ENCODE measurements at places on chromosomes 12 and 14.
A peak's percentile ranks its signal among the peaks of the same experiment; 100 is the strongest.

DNA sequence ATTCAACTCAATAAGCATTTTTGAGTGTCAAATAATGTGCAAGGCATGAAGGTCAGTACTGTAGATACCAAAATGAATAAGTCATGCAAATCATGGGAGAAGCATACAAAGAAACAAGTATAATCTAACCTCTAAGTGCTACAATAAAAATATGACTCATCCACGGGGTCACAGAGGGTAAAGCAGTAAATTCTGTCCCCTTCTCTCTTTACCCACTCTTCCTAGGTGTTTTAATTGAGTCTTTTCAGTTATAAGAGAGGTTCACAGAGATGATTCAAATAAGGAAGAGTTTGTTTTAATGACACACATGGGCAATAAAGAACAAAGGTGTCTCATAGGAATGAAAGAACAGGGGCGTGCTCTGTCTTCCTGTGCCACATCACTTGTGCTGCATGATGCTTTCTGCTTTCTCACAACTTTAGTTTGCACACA lies 71.5 kb upstream of the DAAM1 start:
- no peak for DNase-seq

- peak; percentile 90 for DNase-seq
Observed at GRCh38 chr12:113232840-113233585, 11.7 kb downstream of the TPCN1 start.

- DNase-seq, result peak; percentile 83
Observed at GRCh38 chr14:23009939-23010726, at the start of gene C14orf93. Gene C14orf93, minus strand, starts transcription at chr14:23010143. Its CDS starts 11,120 bp downstream, at chr14:22999023.

DNA sequence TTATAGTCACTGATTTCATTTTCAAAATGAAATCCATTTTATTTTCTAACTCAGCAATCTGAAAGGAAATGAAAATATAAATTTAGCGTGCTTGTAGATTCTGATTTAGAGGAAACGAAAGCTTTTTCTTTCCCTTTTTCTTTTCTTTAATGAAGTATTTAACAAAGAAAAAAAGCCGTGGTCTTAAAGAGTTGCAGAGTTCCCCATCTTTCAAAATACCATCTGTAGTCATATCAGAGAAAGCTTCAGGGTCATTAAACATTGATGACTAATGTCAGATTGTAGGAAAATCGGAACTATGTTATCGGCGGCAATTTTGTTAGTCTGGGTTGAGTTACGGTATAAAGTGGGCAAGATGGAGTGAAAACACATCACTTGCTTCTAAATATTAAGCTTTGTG lies 32.3 kb downstream of the DRAM1 start:
- DNase-seq, result no peak

DNA sequence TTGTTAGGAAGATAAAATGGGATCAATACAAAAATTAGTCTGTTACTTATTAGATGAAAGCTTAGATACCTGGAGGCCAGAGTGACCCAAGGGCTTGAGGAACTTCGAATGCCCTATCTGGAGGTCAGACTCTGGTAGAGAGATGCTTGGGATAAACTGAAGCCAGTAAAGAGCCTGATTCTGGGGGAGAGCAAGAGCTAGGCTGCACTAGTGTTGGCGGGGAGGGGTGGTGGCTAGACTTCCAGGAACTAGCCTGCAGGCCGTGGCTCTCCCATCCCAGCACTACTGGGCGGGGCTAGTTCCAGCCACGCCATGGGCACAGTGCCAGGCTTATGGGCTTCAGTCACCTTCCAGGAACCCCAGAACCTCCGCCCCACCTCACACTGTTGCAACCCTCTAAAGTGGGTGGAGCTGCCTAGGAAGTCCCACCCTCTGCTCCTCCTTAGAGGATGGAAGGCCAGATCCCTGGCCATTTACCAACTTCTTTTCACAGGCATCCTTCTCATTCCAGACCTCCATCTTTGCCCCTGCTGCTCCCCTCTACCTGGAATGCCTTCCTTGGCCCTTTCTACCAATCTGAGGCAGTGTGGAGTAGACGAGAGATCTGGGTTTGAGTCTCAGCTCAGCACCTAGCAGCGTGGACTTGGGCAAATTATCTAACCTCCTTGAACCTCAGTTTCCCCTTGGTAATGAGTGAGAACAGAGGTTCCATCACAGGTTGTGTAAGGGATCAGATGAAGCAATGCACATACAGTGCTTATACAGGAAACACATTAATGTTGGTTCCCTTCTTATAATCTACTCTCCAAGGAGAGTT lies 6.3 kb upstream of the NFE2 start:
- DNase-seq, result no peak

DNA sequence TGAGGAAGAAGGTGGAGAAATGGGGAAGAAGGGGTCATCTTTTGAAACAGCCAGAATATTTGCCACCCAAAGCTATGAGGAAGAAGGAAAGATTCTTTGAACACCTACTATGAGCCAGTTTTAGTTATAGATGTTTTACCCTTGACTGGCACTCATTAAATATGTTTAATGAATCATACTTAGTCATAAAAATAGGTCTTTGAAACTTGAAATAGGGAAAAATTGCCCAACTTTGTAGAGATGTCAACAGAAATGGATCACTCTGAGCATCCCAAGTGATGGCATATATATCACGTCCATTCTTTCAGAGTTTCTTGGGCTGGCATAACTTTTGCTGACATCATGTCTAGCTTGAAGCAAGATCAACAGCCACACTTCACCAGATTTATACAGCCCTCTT lies 263.5 kb downstream of the RPAP3 start:
- DNase-seq, result no peak

DNA sequence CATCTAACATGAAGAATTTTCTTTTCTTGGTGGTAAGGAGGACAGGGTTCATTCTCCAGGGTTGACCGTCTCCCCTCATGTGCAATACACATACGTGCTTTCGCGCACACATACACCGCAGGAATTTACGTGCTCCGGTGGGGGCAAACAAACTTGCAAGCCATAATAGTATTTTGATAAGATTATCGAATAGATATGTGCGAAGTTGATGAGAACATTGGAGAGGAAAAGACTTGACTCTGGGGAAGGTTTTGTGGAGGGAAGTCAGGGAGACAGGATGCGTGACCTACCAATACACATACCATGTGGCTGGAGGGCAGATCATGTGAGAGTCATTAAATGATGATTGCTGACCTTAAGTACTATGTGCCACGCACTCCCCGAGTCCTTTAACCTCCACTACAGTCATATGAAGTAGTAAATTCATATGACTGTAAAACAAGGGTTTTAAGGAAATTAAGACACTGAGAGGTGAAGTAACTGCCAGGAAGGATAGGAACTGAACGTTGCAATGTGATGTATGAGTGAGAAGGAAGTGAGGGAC lies 921 bp downstream of the RAD51B start:
- no peak for DNase-seq

DNA sequence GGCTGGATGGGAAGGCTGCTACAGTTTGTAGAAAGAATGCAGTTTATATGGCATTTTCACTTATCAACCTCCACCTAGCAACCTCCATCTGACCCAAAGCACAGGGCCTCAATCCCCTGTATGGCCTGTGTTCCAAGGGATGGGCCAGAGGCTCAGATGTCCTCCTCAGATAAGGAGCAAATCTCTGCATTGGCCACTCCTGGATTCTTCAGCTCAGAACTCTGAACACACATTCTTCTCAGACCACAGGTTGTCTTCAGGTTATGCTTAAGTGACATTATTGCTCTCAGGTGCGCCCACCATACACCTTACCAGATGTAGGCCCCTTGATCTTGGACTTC lies 47.9 kb upstream of the JDP2 start:
- no peak for DNase-seq

DNA sequence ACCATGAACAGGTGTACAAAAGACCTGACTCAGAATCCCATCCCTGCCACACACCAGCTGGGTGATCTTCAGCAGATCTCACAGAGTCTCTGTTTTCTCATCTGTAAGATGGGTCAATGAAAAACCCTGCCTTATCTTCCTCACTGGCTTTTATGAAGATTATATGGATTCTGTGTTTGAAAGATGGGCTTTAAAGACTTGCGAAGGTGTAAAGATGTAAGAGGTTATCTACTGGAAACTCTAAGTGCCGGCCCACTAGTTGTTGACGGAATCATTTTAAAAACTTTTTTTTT lies 15.3 kb upstream of the ANKRD33 start:
- no peak for DNase-seq

DNA sequence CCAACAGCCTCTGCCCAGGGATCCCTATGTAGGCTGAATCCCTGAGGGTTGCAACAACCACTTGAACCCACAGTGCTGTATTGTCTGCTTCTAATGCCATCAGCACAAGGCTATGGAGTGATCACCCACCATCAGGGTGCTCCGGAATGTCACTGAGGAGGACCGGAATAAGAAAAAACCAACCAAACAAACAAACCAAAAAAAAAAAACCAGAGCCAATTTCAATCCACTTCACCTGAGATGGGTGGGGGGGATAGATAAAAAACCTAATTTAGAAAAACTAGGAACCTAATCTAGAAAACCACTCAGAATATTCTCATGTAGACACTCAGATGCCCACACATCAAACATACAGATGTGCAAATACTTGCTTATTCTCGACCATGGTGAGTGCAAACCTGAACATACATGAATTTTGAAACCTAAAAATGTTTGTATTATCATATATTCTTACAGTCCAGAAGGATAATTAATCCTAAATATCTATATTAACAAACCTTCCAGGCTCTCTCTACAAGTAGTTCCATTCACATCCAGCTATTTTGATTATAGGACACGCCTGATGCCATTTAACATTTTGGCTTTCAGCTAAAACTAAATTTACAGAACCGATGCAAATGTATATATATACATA lies 3.7 kb downstream of the TBX5 start:
- DNase-seq, result no peak

DNA sequence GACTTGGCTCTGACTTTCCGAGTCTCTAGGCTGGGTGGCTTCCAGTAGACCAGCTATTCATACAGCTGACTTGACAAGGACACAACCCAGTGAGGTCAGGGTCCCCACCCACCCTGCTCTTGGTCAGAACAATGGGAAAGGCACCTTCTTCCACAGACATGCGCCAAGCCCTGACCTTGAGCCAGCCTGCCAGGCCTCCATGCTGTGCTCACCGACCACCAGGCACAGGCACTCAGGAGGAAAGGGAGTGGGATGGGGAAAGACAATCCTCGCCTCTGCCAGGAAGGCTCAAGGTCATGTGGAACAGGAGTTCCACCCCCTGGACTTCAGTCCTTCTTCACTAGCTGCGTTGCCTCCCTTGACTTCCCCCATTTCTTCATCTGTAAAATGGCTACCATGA lies 31.4 kb downstream of the GALNT16 start:
- no peak for DNase-seq

- no peak for DNase-seq
Observed at GRCh38 chr12:39464976-39465695, 22.2 kb upstream of the KIF21A start.

GRCh38 chr12:76444408-76444984 lies 96.3 kb upstream of the BBS10 start:
- DNase-seq, result no peak

- DNase-seq, result no peak
Observed at GRCh38 chr14:99649219-99649618, 4.3 kb downstream of the HHIPL1 start.

- DNase-seq, result no peak
Observed at GRCh38 chr12:7009512-7009911, 8.8 kb downstream of the LPCAT3 start.

GRCh38 chr14:68458840-68459469 lies 333.9 kb downstream of the ZFP36L1 start:
- peak; percentile 68 for DNase-seq

DNA sequence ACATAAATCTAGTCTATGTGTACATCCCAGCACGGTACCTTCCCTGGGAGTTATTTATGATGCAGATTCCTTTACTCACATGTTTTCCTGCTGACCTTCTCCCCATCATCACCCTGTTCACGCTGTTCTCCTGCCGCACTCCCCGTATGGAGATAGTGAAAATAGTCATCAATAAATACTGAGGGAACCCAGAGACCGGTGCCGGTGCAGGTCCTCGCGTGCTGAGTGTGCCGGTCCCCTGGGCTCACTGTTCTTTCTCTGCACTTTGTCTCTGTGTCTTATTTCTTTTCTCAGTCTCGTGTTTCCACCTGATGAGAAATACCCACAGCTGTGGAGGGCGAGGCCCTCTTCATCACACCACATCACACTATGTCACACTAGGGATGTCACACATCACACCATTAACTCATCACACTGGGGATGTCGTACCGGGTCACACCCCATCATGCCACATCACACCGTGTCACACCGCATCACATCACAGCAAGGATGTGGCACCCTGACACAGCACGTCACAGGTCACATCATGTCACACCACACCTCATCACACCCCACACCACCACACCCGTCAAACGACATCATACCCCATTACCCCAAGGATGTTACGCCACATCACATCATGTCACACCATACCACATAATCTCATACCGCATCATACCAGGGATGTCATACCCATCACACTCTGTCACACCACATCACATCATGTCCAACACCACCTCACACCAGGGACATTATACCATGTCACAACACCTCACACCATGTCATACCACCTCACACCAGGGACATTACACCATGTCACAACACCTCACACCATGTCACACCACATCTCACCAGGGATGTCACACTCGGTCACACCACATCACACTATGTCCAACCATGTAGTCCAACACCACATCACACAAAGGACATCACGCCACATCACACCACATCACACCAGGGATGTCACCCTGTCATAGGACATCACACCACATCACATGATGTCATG lies 207.0 kb downstream of the TMEM121 start:
- no peak for DNase-seq

- no peak for DNase-seq
Observed at GRCh38 chr12:71981149-71981548, 42.5 kb downstream of the TPH2 start.

DNA sequence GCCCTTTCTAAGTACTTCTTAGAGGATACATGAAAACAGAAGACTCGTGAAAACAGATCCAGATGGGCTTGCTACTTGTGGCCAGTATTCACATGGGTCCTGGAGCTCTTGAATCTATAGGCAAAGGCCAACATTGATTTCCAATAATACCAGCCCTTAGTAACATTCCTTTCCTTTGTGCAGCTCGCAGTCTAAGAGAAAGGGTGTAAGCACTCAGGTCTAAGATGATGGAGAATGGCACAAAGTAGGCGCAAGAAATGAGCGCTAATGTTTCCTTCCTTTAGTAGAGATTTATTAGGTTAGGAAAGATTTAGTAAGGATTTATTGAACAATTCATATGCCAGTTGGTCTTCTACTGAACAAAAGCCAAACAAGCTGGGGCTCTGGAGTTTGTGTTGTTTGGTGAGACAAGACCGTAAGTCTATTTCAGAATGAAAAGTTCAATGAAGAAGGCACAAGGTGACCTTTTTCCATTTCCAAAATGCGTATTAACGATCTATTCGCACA lies 525 bp downstream of the RNU6-8 start:
- peak; percentile 72 for DNase-seq

DNA sequence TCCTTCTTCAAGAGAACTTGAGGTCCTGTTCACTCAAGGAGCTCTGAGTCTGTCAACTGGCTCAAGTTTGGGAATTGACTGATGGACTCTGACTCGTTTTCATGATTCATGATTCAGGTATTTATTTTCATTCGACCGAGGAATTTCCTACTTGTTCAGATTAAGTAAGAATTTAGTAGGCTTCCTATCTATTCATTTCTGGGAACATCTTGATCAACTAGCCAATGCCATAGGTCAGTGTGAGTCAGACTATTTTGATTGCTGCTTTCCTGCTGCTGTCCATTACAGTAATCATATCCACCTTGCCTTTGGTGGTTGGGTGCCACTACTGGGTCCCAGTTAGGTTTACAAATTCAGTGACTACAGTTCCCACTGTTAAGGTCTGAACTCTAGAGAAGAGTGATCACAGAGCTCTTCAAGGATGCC lies 6.1 kb downstream of the FAM186A start:
- no peak for DNase-seq

GRCh38 chr12:85130646-85131045 lies 94.5 kb downstream of the LRRIQ1 start:
- DNase-seq, result no peak
